ENCODE measurements at places on chromosomes 5 and 9.
A peak's percentile ranks its signal among the peaks of the same experiment; 100 is the strongest.

- no peak for DNase-seq
These were observed 27.6 kb upstream of the PSD2 start for GRCh38 chr5:139767960-139768359.

DNA sequence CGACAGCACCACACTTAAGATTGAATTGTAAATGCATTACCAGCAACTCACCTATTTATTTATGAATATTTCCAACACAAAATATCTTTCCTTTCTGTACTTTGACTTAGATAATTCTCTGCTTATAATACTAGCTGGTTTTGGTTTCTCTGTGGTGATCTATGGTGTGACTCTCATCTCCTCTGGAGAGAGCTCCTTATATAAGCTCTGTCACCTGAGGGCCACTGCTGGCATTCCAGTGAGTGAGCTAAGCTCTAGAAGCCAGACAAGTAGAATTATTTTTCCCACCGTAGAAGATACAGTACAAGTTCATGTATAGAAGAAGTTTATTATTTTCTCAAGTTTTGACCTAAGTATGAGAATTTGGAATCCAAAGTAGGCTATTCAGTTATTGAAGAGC is 111.5 kb downstream of the CDC42SE2 start:
- DNase-seq = no peak

GRCh38 chr5:1507961-1508658 is 15.7 kb downstream of the LPCAT1 start:
- DNase-seq = no peak

GRCh38 chr5:89399548-89399947 is 516.6 kb upstream of the MEF2C start:
- DNase-seq = no peak

GRCh38 chr5:175321927-175322532 is 122.0 kb downstream of the DRD1 start:
- DNase-seq = no peak

- DNase-seq = peak; percentile 3
These were observed 27.6 kb downstream of the ACTL7A start for GRCh38 chr9:108889649-108890067.

- DNase-seq = no peak
These were observed 197.9 kb downstream of the IRX2 start for GRCh38 chr5:2553611-2554010.

DNA sequence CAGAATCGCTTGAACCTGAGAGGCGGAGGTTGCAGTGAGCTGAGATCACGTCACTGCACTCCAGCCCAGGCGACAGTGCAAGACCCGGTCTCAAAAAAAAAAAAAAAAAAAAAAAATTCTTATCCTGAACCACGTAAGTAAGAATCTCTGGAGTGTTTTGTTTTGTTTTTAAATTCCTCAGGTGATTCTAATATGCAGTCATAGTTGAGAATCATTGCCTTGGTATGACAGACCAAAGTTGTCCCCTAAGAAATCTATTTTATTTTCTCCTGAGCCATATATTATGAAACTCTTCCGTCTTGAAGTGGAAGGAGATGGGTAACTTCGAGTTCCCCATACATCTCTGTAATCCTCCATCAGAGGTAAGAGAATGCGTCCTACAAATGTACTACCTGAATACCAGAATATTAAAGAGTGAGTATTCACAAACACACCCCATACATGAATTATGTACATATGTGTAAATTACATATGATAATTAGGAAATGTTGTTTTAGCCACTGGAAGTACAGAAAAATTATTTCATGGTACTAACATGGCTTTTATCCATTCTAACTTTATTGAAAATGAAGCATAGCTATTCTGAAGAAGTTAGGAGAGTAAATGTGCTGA is 26.7 kb upstream of the SVEP1 start:
- no peak for DNase-seq

GRCh38 chr9:114150608-114151007 is 4.7 kb upstream of the COL27A1 start:
- DNase-seq = no peak

- DNase-seq = no peak
These were observed 105.5 kb upstream of the LMX1B start for GRCh38 chr9:126508171-126508591.

DNA sequence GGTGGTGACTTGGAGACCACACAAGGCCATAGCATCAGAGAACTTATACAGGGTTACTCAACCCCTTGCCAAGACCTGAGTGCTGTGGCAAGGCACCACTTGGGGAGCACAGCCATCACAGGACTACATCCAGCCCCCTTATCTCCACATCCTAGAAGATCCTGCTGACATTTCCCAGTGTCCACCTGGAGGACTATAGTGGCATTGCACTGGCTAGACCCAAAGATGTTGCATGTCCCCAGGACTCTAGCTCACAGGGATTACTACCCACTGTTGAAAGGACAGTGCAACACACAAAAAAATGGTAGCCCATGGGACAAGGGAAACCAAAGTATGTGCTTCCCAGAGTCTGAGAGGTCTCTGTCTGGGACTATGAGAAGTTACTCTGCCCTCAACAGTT is 411.1 kb upstream of the NUDT12 start:
- no peak for DNase-seq

GRCh38 chr9:68457803-68458202 is 82.9 kb downstream of the TMEM252 start:
- DNase-seq = no peak

- DNase-seq = no peak
These were observed 78.5 kb downstream of the LMX1B start for GRCh38 chr9:126692041-126692758.

GRCh38 chr5:92864591-92864990 is 716.4 kb downstream of the NR2F1-AS1 start:
- no peak for DNase-seq

DNA sequence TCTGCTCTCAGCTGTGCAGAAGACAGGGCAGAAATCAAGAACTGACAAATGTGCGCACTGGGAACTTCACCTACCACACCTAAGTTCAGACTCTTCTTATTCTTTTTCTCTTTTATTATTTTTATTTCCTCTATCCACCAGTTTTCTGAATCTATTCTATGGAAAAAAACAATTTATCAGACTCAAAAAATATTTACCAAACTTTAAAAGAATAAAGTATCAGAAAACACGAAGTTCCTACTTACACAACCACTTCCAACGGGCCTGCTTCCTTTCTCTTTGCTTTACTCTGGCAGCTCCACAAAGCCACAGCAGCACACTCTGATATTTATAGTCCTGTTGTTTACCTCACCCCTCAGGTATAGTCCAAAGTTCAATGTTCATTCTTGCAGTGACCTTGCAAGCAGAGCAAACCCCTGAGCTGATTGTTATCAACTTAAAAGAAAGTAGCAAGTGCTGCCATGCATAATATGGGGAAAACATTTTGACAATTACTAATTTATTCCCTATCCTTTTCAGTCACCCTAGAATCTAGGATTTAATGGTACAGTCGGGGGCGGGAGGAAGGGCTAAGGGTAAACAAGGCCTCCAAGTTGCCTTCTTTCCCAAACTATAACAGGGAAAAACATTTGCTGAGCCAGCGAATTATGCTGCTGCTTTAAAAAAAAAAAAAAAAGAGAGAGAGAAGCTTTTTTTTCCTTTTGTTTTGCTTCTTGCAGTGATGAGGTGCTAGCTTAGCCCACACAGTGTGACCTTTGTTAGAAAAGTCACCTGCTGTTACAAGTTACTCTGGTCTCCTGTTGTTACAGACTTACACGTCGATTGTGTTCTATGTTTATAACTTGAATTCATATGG is at the start of gene SELENOP:
TSS of gene SELENOP (minus strand) at position 302 of the 856 bp plus-strand sequence. CDS start 3,539 bp downstream, outside the sequence.
- no peak for DNase-seq

DNA sequence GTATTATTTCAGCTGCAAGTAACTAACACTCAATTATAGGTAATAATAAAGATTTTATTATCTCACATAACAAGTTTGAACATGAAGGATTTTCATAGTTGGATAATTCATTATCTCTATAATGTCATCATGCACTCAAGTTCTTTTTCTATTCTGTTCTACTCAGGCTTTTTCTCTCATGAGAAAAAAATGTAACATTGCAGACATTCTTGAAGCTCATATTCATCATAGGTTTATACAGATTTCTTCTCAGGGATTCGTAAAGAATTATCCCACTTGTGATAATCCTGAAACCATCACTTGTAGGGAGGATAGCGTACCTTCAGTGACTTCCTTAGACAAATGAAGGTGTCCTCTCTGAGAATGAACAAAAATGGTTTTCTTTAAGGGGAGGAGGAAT is 150.3 kb downstream of the XRCC4 start:
- DNase-seq = no peak

- DNase-seq = no peak
These were observed 7.5 kb downstream of the SLC6A19 start for GRCh38 chr5:1208743-1209488.

GRCh38 chr5:76736679-76737556 is 21.0 kb downstream of the F2R start:
- no peak for DNase-seq

DNA sequence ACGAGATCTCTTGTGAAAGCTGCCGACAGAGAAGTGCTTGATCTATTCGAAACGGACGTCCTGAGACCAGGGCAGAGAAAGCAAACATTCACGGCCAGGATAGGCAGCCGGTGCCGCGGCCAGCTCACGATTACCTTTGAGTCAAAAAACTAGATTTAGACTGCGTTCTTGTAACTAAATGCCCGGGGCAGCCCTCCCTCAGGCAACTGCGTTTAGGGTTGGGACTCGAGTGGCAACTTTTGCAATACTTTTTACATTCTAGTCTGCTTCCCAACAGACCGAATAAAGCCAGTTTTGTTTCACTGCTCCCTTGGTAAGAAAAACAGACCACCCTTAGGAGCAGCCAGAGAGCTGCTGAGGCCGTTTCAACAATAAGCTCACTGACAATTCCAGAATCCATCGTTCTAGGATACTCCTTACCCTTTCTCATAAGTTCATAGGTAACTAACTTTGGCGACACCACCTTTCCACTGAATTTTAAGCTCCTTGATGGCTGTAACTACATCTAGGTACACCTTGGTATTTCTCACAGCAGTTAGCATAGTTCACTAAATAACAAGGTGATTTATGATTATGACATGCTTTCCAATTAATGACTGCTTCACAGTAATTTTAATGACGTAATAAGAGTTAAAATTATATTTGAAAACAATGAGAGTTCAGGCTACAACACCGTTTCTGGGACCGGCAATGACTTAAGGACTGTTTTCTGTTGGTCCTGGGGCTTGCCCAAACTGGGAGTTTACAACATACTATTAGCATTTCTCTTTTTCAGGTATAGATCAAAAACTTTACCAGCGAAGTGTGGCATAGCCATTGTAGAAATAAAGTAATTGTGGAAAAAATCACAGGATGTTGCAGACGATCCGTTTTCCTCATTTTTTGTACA is 899 bp upstream of the RAPGEF6 start:
- no peak for DNase-seq

GRCh38 chr5:149901511-149901910 is 43.1 kb downstream of the PDE6A start:
- no peak for DNase-seq

- DNase-seq = no peak
These were observed 11.0 kb upstream of the SNCAIP start for GRCh38 chr5:122301016-122301415.

DNA sequence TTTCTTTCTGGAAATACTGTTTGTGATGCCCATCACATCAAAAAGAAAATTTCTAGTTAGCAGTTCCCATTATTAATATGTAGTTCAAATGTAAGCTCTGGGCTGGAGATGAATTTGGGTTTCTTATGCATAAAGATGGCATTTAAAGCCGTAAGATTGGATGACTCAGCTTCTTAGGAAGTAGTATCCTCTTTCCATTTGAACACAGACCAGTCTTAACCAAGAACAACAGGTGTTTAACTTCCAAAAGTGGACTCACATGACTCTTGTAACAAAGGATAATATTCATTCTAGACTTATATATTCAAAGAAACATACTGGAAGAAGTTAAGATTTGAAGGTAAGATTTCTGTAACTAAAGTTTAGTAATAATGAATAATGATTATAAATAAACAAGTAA is 330.5 kb downstream of the TLR4 start:
- no peak for DNase-seq
